Karpas-422 (cell line): ENCODE measurements at places on chromosomes 2 and 18.
A peak's percentile ranks its signal among the peaks of the same experiment; 100 is the strongest.

DNA sequence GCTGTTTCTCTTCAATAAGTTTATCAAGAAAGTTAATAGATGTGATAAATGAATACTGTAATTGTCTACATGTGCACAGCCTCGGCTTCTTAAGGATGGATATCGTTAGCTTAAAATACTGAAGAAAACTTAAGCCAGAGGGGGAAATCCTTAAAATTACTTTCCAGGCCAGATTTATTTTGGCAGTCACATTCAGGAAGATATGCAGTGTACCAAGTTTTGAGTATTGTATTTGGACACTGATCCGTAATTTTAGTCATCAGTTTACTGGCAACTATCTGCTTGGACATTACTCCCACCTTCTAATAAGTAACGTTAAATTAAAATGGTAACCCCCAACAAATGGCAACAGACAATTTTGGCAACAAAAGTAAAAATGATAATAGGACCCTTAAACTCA lies 770.0 kb upstream of the ZEB2 start:
- DNase-seq = no peak

- no peak for DNase-seq
Measured at GRCh38 chr2:196591004-196591403, 48.5 kb upstream of the CCDC150 start.

GRCh38 chr2:138534791-138535190 lies 33.2 kb downstream of the SPOPL start:
- no peak for DNase-seq

DNA sequence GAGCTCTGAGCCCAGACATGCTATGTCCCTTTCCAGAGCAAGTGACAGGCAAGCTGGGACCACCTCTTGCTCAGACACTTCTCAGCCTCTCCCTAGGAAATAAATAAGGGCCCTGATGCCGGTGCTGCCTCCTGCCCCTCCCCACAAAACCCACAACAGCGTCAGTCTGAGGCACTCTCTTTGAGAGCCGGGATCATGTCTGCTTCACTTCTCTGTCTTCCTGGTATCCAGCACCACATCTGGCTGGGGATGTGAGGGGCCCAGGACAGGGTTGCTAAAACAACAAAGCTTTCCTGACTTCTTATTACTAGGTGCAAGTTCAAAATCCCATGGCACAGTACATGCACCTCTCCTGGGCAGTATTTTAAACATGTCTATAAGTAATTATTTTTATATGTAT lies 103.9 kb upstream of the GLI2 start:
- DNase-seq = no peak

DNA sequence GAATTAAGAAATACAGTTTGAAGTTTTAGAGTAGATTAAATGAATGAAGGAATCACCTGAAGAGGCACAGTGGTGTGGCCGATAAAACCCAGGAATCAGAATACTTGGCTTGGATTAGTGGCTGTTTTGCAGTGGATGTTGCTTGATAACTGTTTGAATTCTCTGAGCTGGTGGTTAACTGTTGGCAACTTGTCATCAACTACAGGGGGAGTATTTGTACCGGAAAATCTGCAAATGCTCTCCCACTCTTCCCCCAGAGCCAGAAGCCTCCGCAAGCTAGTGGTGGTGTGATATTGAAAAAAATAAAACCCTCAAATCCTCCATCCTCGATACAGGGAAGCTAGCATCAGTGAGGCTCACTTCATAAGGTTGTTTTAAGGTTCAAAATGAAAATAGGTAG lies 326.7 kb downstream of the DPP10 start:
- no peak for DNase-seq

DNA sequence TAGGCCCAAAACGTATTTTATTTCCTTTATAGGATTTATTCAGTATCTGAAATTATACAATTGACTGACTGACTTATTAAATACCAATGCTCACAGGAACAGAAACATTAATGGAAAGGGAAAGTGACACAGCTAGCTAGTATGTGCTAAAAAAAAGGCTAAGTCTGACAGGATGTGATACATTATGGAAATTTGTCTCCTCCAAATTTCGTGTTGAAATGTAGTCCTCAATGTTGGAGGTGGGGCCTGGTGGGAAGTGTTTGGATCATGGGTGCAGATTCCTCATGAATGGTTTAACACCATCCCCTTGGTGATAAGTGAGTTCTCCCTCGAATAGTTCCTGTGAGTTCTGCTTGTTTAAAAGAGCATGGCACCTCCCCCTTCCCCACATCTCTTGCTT lies 70.6 kb upstream of the WDR75 start:
- no peak for DNase-seq

DNA sequence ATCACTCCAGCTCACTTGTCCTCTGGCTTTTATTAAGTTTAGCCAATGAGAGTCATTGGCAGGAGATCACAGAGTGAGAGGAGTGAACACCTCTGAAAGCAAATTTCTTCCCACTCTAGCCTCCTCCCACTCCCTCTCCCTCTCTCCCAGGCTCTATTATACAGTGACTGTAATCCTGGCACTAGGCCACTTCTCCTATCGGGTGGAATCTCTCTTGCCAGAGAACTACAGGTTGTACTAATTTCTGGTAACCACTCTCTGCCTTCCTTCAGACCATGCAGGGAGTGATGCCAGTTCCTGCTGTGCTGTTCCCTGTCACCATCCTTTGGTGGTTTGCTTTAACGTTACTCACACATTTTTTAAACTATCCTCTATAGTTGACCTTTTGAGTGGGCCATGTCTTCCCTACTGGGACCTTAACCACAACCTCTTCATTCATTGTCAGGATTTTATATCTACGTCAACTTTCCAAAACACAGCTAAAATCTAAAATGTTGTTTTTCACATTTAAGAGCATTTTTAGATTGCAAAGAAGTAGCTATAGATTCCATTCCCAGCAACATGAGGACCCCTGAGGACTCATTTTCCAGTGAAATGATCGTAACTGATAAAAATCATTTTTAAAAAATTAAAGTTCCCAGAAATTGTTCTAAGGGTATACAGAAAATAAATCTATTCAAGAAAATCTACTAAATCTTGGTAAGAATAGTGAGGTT lies 217.1 kb downstream of the MREG start:
- DNase-seq = no peak

GRCh38 chr2:203476881-203477280 lies 58.2 kb downstream of the RAPH1 start:
- DNase-seq = no peak

GRCh38 chr18:24068945-24069693 lies 54.6 kb downstream of the TTC39C start:
- no peak for DNase-seq

GRCh38 chr2:190267302-190267701 lies 52.3 kb downstream of the HIBCH start:
- DNase-seq = no peak

DNA sequence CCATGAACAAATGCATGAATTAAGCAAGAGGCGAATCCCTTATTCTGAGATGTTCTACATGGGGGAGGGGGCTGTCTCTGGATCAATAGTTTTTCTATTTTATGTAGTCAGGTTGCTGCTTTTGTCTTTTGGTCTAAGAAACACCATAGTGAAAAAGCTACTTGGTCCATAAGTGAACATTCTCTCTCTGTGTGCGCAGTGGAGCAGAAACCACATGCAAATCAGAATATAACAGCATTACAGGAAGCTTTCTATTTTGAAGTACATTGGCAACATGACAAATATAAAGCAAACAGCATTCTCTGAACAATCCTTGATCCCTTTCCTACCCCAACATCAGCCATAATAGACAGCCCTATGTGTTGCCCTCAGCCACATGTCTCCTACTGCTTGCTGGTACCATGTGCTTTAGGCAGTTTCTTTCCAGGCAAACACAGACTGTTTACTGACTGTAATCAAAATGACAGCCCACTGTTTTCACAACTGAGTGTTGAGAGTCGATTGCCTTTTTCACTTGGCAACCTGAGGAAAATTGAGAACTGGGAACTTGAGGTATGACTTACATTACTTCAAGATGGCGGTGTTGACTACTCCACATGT lies 10.6 kb downstream of the SCN3A start:
- no peak for DNase-seq

DNA sequence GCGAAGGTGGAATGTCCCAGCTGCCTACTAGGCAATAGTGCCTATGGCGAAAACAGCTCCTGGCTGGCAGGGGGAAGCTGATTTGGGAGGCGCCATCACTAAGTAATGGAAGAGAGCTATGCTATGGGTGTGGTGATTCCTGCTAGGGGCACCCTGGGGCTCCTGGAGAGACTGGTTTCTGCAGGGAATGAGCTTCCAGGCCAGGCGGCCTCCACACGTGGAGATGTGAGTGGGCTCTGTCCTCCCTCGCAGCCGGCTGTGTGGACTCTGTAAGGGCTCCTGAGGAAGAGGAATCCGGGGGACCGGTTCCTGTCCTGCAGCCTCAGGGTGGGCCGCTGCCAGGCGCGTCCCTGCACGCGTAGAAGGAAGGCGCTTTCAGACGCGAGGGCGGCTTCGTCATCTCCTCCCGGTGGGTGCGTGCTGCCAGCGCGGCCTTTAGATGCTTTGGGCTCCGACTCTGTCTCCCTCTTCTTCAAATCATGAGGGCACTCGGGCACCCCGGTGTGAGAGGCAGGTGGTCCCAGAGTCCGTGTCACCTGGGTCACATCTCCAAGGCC lies 55.5 kb upstream of the ANKRD62 start:
- no peak for DNase-seq

GRCh38 chr18:26293982-26294381 lies 67.7 kb downstream of the TAF4B start:
- no peak for DNase-seq

DNA sequence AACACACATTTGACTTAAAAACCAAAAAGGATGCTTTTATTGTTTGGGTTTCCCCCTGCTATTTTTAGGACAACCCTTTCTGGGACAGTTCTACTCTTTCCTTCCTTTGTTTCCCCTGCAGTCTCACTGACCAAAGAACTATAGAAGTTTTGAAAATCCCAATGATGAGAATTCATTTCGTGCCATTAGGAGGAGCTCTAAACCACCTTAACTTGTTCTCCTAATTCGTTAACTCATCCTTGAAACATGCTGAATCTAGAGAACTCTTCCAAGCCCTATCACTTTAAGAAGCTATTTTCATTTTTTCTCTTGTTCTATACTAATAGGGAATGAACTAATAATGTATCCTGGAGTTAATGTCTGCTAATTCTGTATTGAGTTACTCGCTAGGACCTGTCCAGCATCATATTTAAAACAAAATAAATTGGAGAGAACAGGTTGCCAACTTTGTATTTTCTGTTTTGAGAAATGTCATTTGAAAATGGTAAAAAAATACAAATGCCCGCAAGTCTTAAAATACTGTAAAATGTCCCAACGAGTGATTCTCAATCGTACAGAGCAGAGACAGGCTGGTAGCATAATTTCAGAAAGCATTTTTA lies 62.9 kb downstream of the AFTPH start:
- peak; percentile 84 for DNase-seq

DNA sequence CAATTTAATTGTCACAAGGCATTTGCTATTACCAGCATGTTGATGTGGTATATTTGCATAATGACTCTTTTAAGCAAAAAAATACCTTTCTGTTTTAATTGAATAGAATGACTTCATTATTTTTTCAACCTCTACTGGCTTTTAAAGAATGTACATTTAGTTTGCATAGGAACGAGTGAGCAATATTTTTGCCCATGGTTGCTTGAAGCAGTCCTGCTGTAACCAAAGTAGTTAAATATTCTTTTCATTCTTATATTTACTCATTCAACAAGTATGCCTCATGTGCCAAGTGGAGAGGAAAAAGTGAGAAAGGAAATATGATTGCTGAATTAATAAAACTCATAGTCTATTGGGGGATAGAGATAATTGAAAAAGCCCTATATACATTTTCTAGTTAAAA lies 184.7 kb downstream of the DSEL start:
- DNase-seq = no peak

GRCh38 chr2:156511122-156511521 lies 74.9 kb downstream of the GPD2 start:
- DNase-seq = no peak

- DNase-seq = no peak
Measured at GRCh38 chr2:119741868-119742267, 17.9 kb upstream of the PTPN4 start.

DNA sequence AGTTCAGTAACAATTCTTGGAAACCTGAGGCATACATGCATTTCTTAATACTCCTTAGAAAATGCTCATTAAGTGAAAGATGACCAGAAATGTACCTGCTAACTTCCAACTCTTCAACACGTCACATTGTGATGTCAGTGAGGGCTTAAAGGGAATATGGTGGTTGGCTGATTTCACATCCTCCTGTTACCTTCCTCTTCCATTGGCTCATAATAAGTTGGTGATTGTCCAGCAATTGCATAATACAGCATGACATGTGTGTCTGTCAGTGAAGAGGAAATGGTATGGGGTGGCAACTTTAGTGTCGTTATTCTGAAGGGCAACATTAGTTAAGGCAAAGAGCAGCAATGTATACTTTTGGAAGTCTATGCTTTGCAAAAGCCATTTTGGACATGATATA lies 26.0 kb downstream of the PLEK start:
- DNase-seq = peak; percentile 67

GRCh38 chr2:107730898-107731297 lies 95.8 kb upstream of the RGPD4 start:
- DNase-seq = no peak

DNA sequence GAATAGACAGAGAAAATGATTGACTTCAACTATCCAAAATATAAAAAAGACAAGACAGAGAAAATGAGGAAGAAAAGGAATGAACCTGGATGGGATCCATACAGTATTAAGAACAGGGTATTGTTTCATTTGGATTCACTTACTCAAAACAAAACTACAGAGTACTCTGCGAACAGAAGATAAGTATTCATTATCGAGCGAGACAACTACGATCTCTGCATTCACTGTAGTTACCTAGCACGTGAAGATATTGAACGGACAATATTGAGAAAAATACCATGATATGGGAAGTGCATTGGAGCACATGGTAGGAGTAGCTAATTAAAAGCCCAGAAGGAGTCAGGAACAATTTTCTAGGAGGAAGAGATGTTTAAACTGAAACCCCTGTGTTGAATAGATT lies 1.0 kb upstream of the ORC2 start:
- no peak for DNase-seq
